ENCODE measurements at places on chromosomes 1 and 21.
A peak's percentile ranks its signal among the peaks of the same experiment; 100 is the strongest.

- DNase-seq = no peak
Measured at GRCh38 chr1:226131639-226132038, 54.9 kb downstream of the ACBD3 start.

- no peak for DNase-seq
Measured at GRCh38 chr21:26835714-26836265, 9.4 kb downstream of the ADAMTS1 start.

- peak; percentile 33 for DNase-seq
Measured at GRCh38 chr1:167683641-167684502, 37.9 kb upstream of the MPZL1 start.

DNA sequence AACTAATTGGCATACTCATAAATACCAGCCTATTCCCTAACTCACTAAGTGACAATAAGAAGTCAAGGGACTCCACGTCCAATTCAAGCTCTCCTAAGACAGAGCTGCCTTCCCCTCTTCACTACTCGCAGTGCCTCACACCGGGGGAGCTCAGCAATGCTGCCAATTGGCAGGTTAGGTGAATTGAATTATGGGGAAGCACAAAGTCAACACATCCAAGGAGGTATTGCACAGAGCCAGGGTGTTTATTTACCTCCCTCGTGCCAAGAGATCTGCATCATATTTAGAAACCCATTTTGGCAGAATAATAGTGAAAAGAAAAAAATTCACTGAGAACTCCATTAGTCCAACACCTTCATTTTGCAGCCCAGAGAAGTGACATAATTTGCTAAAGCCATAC lies 20.4 kb upstream of the TNR start:
- DNase-seq = no peak

DNA sequence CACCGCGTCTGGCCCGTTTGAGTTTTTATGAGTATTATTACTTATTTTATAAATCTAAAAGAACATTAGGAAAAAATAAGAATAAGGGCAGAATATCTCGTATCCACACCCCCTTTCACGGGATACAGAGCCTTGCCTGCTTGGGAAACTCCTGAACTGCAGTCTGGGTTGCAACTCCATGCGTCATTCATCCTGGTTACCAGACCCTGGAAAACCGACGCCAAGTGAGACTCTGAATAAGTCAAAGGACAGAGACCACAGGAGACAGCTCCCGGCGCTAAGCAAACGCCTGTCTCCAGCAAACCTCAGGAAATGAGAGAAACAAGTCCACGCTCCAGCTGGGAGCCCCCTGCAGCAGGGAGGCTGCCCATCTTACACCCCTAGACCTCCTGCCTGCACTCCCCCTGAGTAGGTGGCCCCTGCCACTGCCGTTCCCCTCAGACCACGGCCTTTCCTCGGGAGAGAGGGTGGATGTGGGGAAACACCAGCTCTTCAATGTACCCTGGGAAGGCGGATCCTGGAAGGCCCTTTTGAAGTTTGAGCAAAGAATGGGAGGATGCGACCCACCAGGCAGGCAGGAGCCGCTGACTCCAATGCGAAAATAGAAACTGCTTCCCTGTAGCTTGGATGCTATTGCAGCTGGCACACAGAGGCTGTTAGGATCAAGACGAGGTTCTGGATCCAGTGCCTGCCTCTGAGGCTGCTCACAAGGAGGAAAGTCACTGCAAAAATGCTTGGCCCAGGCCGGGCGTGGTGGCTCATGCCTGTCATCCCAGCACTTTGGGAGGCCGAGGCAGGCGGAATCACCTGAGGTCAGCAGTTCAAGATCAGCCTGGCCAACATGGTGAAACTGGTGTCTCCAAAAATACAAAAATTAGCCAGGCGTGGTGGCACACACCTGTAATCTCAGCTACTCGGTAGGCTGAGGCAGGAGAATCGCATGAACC lies 37.7 kb upstream of the GPR157 start:
- DNase-seq = no peak

DNA sequence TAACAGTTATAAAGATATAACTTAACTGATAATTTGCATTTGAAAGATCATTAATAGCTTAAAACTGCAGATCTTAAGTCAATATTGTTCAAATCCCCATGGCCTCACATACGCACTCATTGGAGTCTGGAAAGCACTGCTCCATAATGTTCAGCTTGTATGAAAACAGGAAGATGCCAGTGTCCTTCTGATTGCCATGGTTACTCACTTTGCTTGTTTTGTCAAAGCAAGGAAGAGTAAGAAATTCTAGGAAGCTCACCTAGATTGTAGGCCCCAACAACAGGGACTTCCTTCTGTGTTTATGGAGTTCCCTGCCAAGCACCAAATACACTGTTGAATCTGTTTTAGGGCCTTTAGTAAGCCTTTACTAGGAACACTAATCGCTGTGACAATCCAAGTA lies 10.9 kb downstream of the GAS5 start:
- DNase-seq = no peak

DNA sequence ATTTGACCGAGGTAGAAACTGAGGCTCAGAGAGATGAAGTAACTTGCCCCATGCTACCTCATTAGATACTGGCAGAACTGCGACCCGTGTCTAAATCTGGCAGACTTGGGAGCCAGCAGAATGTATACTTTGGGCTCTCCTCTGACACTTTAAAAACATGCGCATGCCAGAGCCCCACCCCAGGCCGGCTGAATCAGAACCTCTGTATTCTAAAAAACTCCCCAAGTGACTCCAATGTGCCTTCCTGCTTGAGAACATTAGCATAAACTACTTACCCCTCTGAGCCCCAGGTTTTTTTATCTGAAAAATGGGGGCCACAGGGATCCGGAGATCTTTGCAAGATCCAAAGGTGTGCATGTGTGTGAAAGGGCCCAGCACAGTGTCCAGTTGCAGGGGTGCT lies 344.7 kb upstream of the USP24 start:
- no peak for DNase-seq

GRCh38 chr1:162329826-162330225 lies 46.8 kb downstream of the SPATA46 start:
- no peak for DNase-seq

GRCh38 chr1:183051546-183051945 lies 28.3 kb downstream of the LAMC1 start:
- no peak for DNase-seq

- DNase-seq = no peak
Measured at GRCh38 chr21:38258521-38259485, 2.0 kb downstream of the KCNJ15 start.

- DNase-seq = no peak
Measured at GRCh38 chr1:240610636-240611035, 1.3 kb downstream of the GREM2 start.

GRCh38 chr1:25538191-25538767 lies 5.1 kb upstream of the LDLRAP1 start:
- DNase-seq = no peak

DNA sequence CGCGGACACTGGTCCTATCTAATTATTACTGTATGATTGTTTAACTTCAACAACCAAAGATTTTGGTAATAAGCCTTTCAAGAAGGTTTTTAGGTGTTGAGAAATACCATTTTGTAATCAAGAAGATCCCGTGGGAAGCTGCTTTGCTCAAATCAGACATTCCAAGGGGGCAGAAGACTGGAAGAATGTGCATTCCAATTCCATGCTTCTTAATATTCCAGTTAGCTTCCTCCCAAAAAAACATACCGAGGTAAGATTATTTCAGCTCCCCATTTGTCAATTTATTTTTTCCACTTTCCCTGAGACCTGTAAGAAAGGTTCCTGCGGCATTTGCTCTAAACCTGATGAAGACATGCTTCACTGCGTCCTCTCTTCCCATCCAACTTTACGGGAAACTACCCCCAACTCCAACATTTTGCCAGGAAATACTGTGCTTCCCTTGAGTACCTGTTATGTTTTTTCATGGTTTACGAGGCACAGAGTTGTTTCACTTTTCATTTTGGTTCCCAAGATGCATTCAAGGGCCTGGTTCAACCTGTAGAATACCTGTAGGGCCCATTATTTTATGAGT lies 4.1 kb downstream of the CNN3 start:
- no peak for DNase-seq

DNA sequence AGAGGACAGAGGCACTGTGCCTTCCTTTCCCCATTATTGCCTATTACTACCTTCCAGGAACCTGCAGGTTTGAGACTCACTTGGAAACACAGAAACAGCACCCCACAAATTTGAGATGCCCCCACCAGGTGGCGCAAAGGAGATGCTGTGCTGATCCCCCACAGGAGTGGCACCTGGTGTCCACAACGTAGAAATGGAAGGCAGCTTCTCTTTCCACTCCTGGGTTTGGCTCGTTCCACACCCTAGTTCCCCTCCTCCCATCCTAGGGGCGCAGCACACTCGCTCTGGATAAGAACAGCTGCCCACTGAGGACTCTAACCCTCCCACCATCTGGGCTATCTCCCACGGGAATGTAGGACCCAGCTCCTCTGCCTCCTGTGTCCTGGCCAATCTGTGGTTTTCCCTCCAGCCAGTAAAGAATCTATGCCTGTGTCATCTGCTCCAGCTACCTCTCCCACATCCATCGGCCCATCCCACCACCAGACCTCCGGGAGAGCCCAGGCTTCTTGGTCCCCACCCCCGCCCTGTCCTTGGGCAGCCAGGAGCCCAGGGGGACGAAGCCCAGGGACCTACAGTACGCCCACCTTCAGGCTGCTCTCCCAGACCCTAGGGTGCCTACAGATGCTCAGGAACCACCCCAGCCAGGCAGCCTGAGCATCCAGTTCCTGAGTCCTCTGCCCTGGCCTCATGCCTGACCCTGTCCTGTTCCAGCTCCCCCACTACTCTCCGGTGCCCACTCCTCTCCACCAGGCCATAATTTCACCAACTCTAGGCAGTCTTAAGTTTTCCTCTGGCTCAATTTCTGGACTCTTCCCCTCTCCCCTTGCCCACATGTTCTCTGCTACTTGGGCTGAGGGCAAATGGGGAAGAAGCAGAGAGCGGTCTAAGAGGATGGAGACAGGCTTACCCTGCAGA lies 549 bp downstream of the THBS3 start:
- peak; percentile 90 for DNase-seq

GRCh38 chr1:153432874-153433681 lies 16.8 kb downstream of the S100A7A start:
- DNase-seq = no peak

DNA sequence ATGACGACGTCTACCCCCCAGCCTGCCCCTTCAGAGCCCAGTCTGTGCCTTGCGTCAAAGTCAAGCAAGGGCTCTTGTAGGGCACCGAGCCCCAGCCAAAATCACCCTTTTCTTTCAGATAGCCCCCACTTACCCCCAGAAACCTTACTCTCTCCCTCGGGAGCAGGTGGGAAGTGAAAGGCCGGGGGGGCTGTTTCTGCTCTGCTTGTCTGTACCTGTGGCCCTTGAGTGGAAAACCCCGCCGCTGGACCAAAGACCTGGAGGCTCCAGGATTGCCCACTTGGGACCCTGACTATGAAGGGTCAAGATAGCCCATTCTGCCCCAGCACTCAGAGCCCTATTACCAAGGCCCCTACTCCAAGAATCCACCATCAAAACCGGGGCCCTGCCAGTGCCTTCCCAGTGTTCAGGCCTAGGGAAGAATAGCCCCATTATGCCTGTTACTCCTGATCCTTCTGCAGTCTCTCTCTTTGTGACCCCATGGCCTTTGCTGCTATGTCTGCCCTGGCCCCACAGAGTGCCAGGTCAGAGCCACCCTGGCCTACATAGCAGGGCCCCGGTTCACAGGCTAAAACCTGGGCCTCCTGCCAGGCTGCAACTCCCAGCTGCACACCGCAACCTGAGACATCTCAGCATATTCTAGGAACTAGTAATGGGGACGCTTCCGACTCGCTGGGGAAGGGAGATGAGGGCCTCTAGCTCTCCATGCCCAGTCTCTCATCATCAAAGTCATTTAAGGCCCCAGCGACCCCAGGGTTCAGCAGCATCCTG lies 22.2 kb upstream of the HPDL start:
- DNase-seq = no peak

DNA sequence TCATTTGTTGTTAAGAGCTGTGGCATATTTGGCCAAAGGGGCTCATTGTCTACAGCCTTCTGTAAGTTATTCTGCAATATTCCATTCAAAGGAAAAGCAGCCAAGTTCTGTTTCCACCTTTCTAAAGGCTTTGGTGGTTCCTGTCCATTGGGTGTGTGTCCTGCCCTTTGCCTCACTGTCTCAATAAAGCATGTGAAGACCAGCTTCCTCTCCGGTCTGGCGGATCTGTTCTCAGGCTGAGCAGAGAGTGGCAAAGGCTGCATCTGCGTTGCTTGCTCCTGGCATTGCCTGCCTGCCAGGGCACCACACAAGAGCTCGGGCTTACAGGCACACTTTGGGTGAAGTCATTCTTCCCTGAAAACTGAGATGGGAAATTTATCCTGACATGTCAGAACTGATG lies 34.9 kb downstream of the ST6GALNAC3 start:
- no peak for DNase-seq

DNA sequence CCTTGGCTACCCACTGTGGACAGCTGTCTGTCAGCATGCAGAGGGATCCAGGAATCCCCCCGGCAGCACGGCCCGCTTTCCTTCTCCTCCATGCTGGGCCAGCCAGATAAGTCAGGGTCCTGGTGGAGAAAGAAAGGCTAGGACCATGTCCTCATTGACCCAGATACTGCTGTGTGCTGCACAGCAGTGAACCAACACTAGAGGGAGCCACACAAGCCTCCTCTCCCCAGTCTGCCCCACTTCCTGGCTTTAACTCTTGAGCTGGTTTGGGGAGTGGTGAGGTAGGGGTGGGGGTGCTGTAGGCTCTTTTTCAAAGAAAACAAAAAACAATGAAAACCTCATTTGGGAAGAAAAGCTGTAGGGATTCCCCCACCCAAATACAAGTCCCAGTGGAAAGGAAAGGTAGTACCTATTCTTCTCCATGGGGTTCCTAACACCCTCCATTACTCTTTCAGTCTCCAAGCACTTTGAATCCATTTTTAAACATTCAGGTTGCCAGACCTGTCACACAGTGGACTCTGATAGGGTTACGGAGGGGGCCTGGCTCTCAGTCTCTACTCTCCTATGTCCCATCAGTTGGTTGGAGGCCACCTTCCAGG lies 84.9 kb upstream of the CD1D start:
- DNase-seq = no peak

DNA sequence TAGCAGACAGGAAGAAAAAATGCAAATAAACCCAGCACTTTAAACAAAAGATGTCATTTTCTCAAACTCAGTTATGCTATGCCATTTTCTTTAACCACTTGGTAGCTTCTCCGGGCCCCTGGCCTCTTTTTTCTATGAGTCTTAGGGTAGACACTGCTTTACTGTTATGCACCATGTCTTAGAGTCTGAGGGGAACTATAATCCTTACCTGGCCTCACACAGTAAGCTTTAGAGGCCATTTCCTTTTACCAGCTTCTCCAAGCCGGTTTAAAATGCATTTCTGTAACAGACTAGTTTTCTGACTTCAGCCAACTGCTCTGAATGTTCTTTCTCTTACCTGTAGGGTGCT lies 73.7 kb upstream of the EDEM3 start:
- no peak for DNase-seq

All from nephron progenitor cell (in vitro differentiated cells).